CD4-positive, alpha-beta T cell (primary cell): ENCODE measurements at places on chromosomes 1 and 21.

GRCh38 chr21:46126309-46127238 is 28.7 kb downstream of the COL6A2 start:
- no peak for DNase-seq

DNA sequence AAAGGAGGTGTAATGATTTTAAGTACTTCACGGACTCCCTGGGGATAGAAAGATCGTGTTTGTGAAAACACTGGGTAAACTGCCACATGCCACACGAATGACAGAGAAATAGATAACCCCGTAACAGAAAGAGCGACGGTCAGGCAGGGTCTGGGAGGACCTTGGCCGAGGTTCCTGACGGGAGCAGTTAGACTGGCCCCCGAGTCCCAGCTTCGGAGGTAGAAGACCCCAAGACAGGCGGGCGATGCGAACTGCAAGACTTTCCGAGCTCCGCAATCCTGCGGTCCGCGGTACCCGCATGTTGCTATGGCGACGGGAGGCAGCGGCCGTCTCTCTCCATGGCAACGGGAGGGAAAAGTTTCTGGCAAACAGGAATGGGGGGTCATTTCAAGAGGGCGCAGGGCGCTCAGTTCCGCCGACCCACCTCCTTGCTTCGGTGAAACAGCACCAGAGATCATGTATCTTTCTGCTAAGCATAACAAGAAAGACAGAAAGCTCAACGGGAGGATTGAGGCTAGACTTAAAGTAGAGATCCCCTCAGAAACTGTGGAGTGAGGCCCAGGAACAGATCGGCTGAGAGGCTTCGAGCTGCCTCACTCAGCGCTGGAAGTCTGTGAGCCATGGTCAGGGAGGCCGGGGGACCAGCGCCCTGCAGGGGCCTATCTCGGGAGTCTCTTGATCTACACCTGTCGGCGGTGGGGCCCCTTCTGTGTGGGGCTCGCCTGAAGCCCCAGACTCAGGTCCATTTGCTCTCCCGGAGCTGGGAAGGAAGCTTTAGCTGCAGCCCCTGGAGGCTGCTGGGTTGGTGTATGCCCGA is 685 bp upstream of the SYT6 start:
- DNase-seq: peak; percentile 18

GRCh38 chr1:116292929-116293725 is 79.9 kb upstream of the ATP1A1 start:
- no peak for DNase-seq

GRCh38 chr1:182686446-182686845 is 2.1 kb upstream of the RGS8 start:
- DNase-seq: no peak

DNA sequence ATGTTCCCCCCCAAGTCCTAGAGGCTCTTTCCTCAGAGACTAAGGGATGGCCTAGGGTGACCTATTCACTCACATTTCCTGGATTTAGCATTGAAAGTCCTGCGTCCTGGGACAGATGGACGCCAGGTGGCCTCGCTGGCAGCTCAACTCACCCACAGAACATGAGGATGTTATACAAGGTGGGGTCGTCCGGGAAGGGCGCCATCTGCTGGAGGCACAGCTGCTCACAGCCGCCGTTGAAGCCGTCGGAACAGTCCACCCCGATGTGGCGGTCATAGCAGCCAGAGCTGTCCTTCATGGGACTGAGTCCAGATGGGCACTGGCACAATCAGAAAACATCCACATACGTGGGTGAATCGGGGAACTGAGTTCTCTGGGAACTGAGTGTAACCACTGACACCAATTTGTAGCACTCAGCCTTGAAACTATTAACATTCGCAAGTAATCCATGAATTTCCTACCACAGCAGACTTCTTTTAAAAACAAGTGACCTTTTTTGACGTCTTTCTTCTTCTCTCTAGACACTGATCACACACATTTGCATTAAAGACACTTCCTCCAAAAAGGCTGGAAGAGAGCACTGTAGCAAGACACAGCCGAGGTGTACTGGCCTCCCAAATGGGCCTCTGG is 215.4 kb downstream of the ASTN1 start:
- DNase-seq: no peak

DNA sequence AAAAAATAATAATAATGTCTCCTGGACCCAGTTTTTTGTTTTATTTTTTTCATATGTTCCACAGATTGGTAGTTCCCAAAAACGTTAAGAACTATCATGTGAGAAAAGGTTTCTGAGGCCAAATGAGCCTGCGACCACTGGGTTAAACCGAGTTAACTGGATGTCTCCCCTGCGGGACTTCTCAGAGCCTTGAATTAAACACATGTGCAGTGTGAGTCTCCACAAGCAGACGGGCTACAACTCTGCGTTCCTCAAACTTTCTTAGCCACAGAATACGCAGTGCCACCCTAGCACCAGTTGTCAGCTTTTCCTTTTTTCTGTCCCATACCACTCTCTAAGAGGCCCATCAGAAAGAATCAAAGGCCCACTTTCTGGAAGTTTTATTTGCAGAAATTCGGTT is 97.9 kb downstream of the LACTBL1 start:
- no peak for DNase-seq

DNA sequence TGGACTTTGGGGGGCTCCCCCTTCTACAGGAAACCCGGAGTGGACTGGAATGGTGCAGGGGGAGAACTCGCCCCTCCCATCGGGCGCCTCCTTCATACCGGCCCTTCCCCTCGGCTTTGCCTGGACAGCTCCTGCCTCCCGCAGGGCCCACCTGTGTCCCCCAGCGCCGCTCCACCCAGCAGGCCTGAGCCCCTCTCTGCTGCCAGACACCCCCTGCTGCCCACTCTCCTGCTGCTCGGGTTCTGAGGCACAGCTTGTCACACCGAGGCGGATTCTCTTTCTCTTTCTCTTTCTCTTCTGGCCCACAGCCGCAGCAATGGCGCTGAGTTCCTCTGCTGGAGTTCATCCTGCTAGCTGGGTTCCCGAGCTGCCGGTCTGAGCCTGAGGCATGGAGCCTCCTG is at the start of gene TNFRSF14:
TNFRSF14 (plus strand) TSS at position 95 of the 401 bp plus-strand sequence; CDS start at position 389, 294 bp downstream.
- peak; percentile 90 for DNase-seq

DNA sequence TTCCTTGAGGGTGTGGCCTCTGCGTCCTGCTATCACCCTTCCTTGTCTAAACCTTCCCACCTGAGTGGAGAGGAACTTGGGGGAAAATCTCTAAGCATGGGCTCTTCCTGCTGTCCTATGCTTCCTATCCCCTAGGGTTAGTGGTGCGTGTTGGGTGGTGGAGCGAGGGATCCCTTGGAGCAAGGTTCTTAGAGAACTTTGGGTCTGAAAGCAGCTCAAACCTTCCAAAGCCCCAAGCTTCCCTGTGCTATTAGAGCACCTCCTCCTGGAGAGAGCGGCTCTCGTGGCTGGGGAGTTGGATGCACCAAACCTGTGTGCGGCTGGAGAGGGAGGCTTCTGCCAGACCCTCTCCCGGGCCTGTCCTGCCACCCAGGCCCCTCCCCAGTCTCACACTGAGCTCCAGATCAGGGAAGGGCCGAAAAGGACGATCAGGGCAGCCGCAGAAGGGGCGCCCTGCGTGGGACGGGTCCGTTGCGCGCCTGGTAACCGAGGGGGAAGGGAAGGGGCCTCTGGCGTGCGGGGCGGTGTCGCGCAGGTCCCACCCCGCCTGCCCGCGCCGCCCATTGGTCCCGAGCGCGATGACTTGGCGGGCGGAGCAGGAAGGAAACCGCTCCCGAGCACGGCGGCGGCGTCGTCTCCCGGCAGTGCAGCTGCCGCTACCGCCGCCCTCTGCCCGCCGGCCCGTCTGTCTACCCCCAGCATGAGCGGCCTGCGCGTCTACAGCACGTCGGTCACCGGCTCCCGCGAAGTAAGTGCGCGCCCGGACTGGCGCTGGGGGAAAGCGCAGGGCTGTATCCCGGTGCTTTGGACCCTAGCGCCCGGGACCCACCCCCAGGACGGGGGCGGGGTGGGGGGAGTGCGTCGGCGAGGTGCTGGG is at the start of gene SH3BGRL3:
SH3BGRL3 (plus strand) TSS at position 631 of the 877 bp plus-strand sequence; CDS start at position 701, 70 bp downstream.
- peak; percentile 87 for DNase-seq

GRCh38 chr1:209375097-209375496 is 208.4 kb upstream of the CAMK1G start:
- DNase-seq: no peak

DNA sequence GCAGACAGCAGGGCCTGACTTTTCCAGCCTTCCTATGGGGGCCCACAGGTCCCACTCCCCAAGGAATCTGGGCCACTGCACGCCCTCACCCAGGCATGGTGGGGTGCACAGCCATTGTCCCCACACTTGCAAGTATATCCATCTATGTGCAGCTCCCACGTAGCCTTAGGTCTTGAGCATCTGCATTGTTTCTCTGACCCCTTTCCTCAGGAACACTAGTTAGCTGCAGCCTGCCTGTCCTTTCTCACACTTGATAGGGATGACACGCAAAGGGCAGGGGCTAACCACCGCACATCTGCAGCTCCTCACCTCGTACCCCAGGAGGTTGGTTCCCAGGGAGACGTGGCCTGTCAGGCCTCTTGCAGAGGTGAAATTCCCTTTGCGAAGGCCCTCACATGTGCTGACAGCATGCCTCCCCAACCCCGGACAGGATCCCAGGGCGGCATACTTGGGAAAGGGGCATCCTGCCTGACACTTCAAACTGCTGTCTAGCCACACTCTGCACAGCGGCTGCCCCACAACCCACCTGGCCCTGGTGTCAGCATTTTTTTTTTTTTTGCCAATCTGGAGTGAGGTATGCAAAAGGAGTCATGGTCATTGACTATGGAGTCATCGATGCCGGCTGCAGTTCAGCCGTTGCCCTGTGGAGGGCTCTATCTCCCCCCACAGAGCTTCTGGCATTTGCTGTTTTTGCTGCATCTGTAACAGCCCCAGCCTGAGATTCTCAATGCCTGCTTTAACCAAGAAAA is 5.0 kb downstream of the JMJD4 start:
- no peak for DNase-seq

DNA sequence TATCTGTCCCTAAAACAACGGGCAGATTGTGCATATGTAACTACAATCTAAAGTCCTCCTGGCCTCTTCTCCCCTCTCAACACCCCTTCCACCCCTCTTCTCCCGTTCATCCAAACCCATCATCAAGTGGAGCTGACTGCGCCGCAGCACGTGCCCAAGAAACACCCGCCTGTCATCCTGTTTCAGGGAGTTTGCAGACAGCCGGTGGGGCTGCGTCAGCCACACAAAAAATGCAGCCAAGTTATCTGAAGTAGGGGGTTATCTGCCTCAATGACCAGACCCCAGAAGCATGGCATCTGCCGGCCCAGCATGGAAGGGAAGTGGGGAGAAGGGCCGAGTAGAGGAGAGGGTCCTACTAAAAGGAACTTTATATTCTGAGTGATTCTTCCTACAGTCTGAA is 49.0 kb downstream of the GPR161 start:
- DNase-seq: no peak

DNA sequence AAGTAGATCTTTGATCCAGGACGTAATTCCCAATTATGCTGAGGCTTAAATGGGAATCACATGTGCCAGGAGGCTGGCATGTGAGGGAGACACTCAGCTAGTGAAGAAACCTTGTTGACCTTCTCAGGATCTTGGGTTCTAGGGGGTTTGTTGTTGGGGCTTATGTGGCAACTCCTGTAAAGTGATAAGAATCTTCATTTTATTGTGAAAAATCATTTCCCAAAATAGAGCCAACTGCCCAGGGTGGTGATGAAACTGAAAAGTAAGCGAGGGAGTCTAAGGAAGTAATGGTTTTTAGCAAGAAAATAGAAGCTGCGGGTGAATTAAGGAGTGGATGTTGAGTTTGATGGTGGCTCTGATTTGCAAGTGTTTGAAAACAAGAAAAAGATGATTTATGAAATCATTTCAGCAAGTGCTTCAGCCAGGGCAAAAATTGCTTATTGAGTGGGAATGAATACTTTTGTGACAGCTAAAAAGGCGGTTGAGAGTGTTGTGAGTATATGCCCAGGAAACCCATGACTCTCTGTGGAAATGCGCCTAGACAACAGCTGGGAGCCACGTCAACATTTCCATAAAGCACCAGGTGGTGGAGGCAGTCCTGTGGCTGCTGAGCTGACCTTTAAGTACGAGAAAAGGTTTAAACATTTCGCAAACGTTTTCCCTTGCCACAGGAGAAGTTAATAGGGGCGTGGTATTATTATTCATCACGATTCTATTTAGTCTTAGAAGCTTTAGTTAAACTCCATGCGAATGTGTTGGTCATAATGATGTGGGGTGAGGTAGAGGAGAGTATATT is 102.7 kb downstream of the HMGB4 start:
- no peak for DNase-seq

GRCh38 chr1:173042806-173043205 is 7.9 kb downstream of the TNFSF18 start:
- DNase-seq: no peak
